SHP77 treated with DMSO at 0.1 percent for 48 hours (cell line): ENCODE measurements at places on chromosomes 4 and X.

- no peak for DNase-seq
These were observed 1.4 kb downstream of the GRIPAP1 start for GRCh38 chrX:49000636-49001035.

- no peak for DNase-seq
These were observed 79.9 kb downstream of the MAOA start for GRCh38 chrX:43735957-43736356.

- no peak for DNase-seq
These were observed 9.7 kb downstream of the HOPX start for GRCh38 chr4:56671373-56671772.

- DNase-seq = no peak
These were observed 35.5 kb upstream of the GPC3 start for GRCh38 chrX:134020910-134021309.

DNA sequence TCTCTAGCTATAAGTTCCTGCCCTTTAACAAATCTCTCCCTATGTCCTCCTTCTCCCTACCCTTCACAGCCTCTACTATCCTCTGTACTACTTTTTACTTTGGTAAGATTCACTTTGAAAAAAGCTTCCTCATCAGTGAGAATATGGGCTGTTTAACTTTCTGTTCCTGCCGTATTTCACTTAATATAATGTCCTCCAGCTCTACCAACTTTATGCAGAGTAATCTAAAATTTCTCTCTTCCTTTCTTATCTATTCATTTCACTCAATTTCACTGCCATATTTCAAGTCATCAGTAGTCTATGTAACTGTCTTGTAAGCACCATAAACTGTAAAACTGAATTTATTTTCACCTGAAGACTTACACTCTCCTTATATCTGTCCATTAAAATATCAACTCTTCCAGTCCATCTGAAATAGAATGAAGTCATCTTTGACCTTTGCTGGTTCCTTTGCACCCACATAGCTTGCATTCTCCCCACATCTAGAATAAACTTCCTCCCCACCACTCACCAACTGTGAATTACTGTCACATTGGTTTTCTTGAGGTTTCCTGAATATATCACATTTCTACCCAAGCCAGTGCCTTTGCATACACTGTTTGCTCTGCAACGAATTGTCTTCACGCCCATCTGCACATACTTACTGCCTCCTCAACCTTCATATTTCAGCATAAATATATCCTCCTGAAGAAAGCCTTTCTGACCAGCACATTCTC lies 54.6 kb downstream of the ARAP2 start:
- DNase-seq = no peak

DNA sequence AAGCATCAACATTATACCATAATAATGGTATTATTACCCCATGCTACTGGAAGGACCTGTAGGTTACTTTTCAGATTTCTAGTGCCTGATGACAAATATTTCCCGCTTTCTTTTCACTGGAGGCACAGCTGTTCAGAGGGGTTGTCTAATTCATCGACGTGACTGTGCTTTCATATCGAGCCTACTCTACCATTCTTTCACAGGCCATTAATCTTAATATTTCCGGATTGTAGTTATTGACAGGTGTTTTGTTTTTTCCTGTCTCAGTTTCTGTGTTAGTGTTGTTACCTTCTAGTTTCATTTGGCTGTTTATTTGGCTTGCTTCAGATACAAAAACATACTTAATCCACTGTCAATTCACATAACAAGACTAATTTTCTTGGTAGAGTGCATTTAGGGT lies 330.9 kb downstream of the SPOCK3 start:
- no peak for DNase-seq

- DNase-seq = no peak
These were observed 32.6 kb downstream of the BEND4 start for GRCh38 chr4:42119886-42120285.

GRCh38 chr4:52094376-52095145 lies 43.5 kb downstream of the SPATA18 start:
- no peak for DNase-seq

GRCh38 chr4:82823062-82823461 lies 24.5 kb upstream of the SCD5 start:
- no peak for DNase-seq

DNA sequence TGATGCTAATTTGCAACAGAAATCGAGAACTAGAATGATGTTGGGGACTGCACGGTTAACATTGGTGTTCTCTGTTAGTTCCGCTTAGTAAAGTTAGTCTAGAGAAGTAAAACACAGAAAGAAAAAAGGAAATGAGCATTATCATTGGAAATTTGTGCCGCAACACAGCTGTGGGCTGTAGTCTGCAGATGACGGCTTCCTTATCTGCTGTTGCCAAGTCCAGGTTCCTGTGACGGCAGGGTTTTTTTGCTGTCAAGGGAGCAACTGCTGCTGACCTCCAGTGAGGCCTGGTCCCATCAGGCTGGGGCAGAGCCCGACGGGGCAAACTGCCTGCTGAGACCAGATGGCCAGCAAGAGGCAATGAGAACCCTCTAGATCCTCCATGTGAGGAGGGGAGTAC lies 38.9 kb upstream of the PHEX start:
- DNase-seq = no peak

- no peak for DNase-seq
These were observed 41.7 kb downstream of the MAGEC1 start for GRCh38 chrX:141945426-141945825.

GRCh38 chrX:19593690-19594089 lies 78.4 kb upstream of the MAP3K15 start:
- no peak for DNase-seq

DNA sequence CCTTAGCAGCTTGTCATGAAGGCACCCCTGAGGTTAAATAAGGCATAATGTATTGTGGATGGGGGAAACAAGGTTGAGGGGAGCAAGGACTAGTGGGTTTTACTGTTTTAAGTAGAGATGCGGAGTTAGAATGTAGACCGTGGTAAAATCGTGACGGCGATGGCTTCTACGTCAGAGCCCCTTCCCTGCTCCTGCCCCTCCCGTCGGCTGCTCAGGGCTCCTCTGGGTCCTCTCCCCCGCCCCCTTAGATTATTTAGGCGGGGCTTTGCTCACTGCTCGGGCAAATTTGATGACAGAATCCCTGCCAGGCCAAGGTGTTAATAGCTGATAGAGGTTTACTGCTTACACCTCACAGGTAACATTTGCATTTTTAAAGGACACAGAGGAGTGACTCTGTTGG lies 2.3 kb downstream of the FRMPD3 start:
- no peak for DNase-seq

DNA sequence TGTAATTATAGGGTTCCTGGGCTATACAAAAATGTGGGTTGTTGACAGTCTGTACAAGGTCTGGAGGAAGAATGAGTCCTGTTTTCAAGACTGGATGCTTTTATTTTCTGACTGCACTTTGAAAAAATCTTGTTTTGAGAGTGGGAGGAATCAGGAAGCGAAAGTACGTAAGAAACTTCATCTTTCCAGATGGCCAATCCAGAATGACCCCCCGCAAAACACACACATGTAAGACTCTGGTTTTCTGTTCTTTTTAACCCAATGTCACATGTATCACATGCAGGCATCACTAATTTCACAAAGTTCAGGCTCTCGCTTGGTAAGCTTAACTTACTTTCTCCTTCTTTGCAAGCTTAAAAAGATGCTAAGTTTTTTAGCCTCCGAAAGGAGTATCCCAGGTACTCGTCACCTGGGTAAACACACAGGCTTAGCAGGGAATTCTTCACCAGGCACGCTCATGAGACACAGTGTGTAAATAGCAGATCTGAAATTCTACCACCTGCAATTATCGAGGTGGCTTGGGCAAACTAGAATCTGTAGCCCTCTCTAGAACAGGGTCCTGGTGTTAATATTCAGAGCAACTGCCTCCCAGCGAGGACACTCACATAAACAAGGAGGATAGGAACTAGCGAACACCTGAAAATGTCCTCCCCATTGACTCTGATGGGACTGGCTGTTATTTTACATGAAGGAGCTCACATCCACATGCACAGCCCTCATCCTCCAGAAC lies 90.7 kb downstream of the NSUN7 start:
- DNase-seq = no peak

GRCh38 chr4:87409420-87409939 lies 12.9 kb upstream of the NUDT9 start:
- no peak for DNase-seq

DNA sequence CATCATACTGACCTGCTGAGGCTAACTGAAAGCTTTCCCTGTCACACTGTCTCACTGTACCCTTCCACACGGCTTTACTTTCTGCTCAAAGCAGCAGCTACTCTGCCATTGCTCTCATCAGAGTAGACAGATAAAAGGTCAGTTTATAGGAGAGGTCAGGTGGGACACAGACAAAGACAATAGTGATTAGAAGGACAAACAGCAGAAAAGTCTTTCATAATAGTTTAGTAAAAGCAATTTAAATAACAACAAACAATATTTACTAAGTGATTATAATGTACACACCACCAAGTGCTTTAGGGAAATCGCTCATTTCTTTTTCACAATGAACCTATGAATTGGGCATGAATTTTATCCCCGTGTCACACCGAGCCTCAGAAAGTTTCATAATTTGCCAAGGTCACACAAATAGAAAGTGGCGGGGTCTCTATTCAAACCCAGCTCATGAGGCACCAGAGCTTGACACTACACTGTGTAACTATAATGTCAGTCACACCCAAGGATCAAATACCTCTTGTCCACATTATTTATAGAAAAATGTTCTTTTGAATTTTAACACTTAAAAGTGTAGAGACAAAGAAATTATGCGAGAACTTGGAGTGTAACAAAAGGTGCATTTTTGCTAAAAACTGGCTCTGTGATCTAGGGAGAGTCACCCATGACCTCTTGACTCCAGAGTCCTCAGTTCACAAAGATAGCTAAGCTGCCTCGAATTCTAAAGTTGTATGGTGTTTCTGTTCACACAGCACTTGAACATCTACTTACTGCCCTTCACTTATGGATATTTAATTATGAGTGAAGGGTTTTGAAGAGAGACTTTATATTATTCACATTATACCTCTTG lies 24.5 kb upstream of the SORBS2 start:
- DNase-seq = no peak

- no peak for DNase-seq
These were observed 160.6 kb downstream of the BCOR start for GRCh38 chrX:39936886-39937770.

- no peak for DNase-seq
These were observed 63.9 kb downstream of the LCORL start for GRCh38 chr4:17957688-17958087.
